NCI-H774 (cell line): ENCODE measurements at places on chromosomes 5 and 9.

DNA sequence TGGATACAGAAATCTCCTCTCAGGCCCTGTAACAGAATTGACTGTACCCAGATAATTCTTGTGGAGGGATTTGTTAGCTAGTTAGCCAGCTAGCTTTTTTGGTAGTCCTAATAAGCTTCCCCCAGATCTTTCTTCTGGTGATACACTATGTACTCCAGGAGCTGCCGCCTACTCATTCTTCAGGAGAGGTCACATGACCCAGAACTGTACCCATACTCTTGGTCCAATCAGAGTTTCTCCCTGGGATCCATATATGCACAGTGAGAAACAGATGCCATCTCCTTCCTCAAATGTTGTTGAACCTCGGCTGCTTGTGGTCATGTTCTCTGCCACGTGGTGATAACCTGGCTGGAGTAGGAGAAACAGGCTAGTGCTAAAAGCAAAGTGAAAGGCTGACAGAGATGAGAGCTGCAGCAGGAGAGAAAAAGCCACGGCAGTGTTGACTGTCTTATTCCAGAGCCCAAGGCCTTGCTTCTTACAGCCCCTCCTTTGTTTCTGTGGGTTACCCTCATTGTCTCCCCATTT is 123.0 kb upstream of the RFX3 start:
- DNase-seq = no peak

DNA sequence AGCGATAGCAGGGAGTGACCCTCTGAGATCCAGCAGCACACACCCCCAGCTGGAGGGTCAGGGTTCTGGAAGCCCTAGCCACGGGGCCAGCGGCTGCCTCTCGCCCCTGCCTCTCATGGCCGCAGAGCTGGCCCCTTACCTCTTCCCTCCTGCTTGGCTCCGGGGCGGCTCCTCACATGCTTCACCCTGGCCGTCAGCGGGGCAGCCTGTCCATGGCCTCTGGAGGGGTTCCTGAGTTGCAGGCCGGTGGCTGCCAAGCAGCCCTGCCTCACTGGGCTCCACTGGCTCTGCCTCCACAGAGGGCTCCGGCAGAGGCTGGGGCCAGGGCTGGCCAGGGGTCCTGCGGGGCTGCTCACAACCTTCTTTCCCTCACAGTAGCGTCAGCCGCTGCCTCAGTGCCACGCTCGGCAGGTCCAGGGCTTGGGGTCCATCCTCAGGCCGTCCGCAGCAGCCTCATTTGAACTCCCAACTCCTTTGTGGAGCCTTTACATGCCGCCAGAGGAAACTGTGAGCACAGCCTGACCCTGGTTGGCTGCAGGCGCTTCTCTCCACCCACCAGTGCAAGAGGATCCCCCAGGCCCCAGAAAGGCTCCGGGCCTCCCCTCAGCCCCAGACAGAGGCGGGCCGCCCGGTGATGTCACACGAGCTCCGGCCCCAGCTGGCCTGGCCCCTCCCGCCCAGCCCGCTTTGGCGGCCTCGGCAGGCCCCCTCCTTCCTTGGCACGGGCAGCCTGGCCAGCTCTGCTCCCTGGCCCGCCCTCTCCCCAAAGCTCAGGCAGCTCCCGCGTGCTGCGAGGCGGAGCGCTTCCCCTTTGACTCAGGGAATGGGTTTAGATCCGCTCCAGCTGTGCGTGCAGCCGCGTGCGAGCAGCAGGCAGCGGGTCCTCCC is at the start of gene ANGPTL2:
Gene ANGPTL2 (minus strand): TSS at position 460 of the 888 bp plus-strand sequence. CDS start 13,904 bp downstream, outside the sequence.
- no peak for DNase-seq

DNA sequence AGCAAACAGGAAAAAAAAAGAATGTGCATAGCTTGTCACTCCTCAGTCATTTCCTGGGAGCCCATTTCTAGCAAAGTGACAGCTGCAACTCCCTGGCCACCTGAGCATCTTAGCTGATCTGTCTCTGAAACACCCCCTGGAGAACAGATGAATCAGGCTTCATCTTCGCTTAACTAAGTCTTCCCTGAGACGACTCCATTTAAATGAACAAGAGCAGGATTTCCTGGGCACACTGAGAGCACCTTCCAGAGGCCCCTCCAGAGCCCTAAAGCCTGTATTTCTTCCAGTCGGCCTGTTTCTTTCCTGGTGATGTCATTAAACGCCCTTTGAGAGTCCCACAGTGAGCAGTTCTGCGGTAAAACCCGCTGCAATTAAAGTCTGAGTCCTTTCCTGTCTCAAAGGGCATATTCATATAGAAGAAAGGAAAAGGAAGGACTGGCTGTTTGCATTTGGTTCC is 13.9 kb downstream of the TGFBI start:
- DNase-seq = no peak

GRCh38 chr9:99491408-99492158 is 269.5 kb downstream of the SEC61B start:
- DNase-seq = no peak

GRCh38 chr5:45281081-45281480 is 415.1 kb downstream of the HCN1 start:
- no peak for DNase-seq
